ENCODE measurements at places on chromosomes 7 and 10.

DNA sequence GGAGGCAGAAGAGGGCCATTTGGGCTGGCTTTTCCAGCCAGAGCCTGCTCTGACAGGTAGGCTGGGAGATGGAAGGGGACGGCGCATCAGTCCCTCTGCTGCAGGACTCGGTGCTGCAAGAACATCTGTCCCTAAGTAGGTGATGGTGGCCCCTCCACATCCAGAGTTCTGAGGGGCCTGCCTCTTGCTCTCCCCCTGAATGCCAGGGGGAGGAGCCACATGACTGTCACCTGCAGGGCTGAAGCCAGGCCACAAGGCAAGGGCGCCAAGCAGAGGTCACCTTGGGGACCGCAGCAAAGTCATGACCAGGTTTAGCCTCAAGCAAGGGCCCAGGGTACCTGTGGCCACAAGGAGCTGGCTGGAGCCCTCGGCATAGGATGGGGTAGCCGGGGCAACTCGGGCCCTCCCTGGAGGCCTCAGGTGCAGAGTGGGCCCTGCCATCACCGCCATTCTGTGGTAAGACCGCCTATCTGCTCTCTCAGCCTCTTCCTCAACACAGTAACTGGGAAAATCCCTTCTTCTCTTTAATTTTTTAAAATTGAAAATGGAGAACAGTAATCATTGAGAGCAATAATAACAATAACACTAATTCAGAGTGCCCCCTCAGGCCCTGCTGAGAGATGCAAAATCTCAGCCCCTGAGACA, 99.3 kb downstream of the FAM53B start:
- no peak for DNase-seq

GRCh38 chr7:94324380-94325121, 70.1 kb upstream of the COL1A2 start:
- DNase-seq: no peak

GRCh38 chr10:70678250-70678635, 5.9 kb downstream of the ADAMTS14 start:
- no peak for DNase-seq

DNA sequence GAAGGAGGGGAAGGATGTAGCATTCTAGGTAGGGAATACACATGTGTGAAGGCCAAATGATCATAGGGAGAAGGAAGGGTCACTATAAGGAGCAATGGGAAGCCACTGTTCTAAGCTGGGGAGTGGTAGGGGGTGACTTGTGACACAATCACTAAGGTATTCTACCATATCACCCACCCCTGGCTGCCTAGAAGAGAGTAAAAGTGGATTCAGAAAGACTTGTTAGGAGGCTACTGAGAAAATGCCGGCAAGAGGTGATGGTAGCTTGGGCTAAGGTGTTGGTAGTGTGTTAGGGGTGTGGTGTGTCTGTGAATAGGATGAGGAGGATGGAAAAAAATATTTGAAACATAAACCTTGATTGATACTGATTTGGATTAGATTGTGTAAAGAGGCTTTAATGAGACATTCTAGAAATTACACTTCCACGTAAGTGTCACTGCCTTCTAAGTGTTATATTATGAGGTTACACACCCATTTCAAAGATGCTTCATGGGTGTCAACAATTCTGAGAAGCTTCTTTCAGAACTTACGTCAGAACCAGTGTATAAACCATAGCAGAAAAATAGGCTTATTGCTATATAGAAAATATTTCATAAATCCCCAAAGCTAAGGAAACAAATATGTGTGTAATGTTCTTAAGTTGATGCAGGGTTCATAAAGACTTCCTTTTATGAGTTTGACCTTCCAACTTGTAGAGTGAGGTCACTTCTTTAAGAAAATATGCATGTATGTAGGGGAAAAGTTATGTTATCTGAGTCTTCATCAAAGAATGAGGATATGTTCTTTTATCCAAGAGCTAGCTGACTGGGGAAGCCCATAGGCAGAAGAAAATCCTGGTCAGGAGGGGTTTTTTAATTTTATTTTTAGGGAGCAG, 5.6 kb upstream of the BPGM start:
- peak; percentile 40 for DNase-seq

DNA sequence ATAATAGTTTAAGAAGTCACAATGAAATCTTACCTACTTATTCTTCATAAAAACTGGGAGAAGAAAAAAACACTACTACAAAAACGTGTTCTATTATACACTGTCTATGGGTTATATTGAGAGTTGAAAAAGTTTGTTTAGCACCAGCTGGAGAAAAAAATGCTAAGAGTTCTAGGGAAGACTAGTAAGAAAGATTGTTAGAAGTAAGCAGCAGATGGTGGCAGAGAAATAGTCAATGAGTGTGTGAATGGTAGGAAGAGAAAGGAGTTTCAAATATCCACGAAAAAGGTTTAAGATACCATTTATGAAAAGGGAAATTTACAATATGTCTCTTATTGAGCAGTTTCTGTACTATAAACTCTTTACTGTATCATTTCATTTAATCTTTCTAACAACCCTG, 124.7 kb downstream of the NRBF2 start:
- no peak for DNase-seq

Measured in CD4-positive, alpha-beta T cell treated with Interleukin-4 for 4 hours (primary cell).